Left ventricle myocardium inferior (tissue), 1 donor: ENCODE measurements at places on chromosomes 12 and 14. TPM values are rescaled to one million over a fixed set of nuclear protein-coding genes. Genes with fewer than 3 reads are reported as not detected.

The PTCSC3 gene
- not detected for total RNA-seq

DNA sequence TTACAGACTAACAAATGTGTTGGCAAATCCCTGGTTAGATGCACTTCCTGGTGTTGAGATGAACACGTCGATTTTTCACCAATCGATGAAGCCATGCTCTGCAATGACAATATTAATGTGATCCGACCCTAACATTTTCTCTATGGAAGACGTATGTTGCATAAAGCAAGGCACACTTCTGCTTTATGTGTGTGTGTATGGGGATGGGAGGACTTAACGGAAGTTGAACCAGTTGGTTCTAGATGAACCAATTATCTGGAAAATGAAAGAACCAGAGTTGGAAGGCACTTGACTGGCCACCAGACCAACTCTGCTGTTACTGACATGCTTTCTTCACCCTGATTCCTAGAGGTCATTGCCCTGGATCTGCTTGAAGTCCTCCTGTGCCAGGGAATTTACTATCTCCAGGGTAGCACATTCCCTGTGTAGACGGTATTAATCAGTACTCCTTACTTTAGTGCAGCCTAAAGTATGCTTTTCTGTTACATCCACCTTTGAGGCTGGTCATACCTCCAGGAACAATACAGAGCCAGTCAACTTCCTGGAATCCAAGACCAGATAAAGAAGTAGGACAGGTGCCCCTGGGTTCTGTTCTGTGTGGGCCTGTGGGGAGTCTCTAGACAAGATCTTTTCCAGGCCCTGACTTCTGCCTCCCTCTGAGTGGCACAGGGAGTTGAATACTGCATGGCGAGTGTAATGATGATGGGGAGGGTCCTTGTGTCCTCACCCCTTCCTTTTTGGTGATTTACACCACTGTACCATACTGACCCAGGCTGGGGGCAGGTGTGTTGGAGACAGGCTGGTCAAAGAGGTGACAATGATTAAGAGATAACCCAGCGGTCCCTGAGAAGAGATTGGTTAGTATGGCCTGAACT, 4.1 kb downstream of the SDR39U1 start:
- no peak for DNase-seq

DNA sequence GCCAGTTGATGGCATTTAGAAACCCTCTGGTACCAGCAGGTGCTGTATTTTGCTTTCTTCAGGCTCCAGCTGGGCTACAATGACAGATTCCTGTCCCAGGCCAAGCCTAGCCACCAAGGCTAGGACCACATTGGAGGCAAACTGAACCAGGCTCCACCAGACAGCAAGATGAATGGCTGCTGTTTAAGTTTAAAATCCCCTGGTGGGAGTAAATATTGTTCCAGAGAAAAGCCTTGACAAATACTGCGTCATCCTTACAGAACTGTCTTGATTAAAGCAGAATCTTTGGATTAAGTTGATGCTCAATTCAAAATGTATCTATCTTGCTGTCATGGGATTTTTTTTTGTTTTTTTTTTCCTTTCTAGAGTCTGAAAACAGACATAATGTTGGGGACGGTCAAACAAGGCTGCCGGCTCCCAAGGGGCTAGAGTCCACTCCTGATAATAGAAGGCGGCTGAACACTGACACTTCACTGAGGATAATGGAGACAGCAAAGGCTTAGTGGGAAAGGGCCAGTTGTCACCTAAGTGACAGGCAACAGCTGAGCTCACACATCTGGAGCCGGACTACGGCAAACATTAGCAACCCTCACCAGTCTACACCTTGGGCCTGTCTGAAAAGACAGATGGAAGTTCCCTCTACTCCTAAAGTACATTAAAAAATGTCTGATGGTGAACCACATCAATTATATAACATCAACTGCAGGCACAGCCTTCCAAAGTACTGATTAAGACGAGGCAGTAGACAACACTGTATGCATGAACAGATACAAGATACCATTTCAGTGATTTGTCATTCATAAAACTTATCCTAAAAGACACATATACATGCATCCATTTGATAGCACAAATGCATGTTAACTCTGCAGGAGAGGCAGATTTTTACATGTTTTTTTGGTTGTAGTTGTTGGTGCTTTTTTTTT, 1.7 kb downstream of the PRICKLE1 start:
- DNase-seq, result no peak

GRCh38 chr12:83408146-83408545, 721.4 kb downstream of the TMTC2 start:
- no peak for DNase-seq

The KRT74 gene
- total RNA-seq, result 0.14 TPM
